ENCODE measurements at places on chromosomes 3 and 15.

GRCh38 chr3:123375014-123375940, 73.6 kb downstream of the ADCY5 start:
- no peak for DNase-seq

- DNase-seq: peak; percentile 36
Measured at GRCh38 chr15:51861557-51862359, 32.3 kb downstream of the TMOD3 start.

- peak; percentile 61 for DNase-seq
Measured at GRCh38 chr3:14124223-14124614, 451 bp downstream of the CHCHD4 start.

DNA sequence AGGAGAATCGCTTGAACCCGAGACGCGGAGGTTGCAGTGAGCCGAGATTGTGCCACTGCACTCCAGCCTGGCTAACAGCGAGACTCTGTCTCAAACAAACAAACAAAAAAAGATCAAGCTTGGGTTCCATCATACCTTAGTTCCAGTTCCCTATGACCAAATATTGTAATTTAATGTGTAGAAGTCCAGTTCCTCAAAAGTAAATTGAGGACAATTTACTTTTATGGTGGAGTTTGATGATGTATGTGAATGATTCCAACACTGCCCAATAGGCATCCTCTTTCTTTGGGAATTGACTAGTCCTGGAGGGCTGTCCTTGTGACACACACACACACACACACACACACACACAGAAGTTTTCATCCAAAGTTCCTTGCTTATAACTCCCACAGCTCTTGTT, 2.8 kb upstream of the PKM start:
- no peak for DNase-seq

GRCh38 chr15:100281096-100281917, 60.5 kb downstream of the ADAMTS17 start:
- DNase-seq: no peak

Data from stimulated activated CD4-positive, alpha-beta T cell treated with anti-CD3 and anti-CD28 coated beads, Interleukin-12 subunit alpha, Interleukin-12 subunit beta, amount 100 ng/mL, for 24 hours (primary cell).